ENCODE measurements at places on chromosomes 12 and 14. TPM values are rescaled to one million over a fixed set of nuclear protein-coding genes. Genes with fewer than 3 reads are reported as not detected.

GRCh38 chr12:4824380-4824779 is 85.3 kb upstream of the KCNA1 start:
- DNase-seq, result peak; percentile 73

DNA sequence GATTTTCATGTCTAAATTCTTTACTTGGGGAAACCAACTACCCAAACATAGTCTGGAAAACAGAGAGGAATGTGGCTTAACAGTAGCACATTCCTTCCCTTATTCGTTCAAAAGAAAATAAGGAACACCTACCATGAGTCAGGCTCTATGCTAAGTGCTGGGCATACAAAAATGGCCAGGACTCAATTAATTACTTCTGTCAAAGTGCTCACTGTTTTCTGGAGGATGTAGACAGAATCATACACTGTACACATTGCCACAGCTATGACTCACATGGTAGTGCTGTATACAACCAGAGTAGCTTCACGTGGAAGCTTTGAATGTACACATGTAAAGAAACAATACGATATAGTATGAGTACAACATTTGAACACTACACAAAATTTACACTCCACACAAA is 50.1 kb downstream of the SLC25A21 start:
- DNase-seq, result peak; percentile 9

- no peak for DNase-seq
Measured at GRCh38 chr12:46209170-46209569, 59.7 kb downstream of the SLC38A1 start.

DNA sequence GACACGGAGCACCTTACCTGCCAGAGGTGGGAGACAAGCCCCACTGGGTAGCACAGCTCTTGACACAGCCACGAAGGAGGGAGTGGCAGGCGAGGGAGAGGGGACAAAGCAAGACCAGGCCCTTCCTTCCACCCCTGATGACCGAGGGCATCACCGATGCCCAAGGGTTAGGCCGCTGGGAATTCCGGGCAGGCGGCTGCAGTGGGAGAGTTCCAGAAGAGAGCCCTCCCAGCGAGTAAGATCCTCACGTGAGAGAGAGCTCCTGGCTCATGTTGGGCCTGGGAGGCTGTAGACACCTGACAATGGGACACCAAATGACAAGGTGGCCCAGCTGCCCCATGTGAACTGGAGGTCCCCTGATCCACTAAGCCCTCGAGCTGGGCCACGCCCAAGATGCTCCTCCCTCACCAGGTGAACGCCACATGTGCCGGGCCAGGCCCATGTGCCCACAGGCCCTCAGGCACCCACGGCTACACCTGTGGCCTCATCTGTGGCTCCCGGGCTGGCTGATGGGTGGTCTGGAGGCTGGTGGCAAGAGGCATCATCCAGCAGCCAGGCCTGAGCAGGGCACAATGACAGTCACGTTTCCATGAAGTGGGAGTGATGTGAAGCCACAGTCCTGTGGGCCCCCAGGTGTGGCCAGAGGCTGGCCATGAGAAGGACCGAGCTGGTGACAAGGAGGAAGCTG is 32.1 kb upstream of the C14orf180 start:
- DNase-seq, result no peak

GRCh38 chr12:64781280-64782190 is 22.3 kb upstream of the GNS start:
- no peak for DNase-seq

GRCh38 chr14:94052199-94052598 is 26.1 kb downstream of the OTUB2 start:
- DNase-seq, result no peak

DNA sequence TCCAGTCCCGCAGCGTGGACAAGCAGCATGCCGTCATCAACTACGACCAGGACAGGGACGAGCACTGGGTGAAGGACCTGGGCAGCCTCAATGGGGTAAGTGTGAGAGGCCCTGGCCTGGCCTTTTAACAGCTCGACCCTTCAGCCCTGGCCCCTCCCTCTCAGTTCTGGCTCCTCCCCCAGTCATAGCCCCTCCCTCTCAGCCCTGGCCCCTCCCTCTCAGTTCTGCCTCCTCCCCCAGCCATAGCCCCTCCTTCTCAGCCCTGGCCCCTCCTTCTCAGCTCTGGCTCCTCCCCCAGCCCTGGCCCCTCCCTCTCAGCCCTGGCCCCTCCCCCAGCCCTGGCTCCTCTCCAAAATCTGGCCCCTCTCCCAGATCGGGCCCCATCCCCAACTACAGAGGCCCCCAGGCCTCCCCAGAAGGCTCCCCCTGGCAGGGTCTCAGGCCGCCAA is 11.2 kb downstream of the CEP170B start:
- no peak for DNase-seq

GRCh38 chr12:119306593-119306992 is 27.9 kb upstream of the CCDC60 start:
- no peak for DNase-seq

DNA sequence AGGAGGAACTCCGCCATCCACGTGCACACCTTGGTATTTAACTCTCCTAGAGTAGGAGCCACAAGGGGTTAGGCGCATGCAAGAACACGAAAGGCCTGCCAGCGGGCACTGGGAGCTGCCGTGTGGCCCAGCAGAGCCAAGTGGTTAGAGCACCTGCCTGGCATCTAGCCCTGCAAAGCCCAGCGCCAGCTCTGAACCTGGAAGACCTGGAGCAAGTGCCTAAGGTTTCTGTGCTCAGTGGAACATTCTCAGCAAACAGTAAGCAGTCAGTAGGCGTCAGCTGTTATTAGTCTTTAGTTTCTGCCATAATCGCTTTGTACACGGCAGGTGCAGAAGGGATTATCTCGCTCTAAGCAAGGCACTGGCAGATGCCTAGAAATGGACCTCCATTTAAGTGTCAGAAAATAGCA is 55.4 kb downstream of the SETD3 start:
- DNase-seq, result no peak

- no peak for DNase-seq
Measured at GRCh38 chr12:67486671-67487070, 161.9 kb upstream of the DYRK2 start.

DNA sequence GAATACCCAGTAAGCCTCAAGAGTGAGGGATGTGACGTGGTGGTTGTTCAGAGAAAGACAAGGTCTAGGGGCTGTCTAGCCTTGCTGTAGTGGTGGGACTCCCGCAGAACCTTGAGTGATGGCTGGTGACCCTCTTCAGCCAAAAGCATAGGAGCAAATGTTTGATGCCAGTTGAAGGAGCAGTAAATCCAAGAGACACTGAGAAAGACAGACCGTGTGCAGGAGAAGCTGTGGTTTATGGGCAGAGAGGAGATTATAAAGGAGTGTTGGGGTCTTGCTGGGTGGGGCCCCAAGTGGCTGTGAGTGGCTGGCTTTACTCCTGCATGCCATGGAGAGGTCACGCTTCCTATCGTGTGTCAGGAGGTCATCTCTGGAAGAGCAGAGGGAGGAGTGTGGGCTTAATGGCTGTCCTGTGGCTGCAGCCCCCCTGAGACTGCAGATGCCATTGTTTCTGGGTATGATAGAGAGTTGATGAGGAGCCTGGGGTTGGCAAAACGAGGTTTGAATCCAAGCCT is 152.0 kb upstream of the CCND2 start:
- DNase-seq, result no peak

- no peak for DNase-seq
Measured at GRCh38 chr12:68591734-68592418, 18.8 kb upstream of the RAP1B start.

GRCh38 chr12:131851741-131852550 is 23.8 kb downstream of the MMP17 start:
- DNase-seq, result no peak

DNA sequence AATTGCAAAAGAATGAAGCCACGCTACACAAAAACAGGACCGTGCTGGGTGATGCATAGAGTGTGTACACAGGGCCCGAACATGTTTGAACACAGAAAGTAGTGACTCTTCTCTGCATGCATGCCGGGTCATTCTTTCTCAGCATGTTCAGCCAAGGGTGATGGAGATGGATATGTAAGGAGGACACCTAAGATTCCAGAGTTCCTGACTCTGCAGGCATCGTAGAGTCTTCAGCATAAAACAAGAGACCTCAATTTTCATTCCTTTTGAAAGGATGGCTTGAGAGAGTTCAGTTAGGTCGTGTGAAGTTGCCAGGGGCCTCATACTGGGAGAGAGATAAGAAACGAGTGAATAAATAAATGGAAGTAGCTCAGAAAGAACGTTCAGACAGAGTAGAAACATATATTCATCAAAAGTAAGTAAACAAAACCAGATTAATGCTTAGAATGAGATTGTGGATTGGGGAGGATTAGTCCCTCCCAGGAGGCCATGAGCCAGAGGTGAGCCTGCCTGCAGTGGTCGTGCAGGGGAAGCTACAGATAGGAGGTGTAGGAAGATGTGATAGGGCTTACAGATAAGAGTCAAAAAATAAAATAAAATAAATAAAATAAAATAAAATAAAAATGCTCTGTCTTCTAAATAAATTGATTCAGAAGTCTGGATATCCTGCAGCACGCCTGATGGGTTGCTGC is 27.6 kb upstream of the SEL1L start:
- peak; percentile 18 for DNase-seq

DNA sequence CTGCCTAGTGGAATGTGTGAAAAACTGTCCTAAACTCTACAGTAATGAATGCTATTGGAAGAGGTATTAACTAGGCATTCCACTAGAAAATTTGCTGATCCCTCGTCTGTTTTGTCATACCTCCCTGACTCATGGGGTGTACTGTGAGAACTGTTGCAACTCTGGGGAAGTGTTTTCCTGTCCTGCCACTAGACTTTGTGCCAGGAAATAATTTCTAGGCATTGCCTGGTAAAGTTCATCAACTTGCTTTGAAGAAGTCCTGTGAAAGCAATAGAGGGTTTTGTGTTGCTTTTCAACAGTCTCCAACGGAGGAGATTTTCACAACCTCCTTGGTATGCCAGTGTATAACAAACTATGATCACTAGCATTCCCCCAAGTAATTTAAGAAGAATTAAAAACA is 139.9 kb downstream of the AKAP6 start:
- DNase-seq, result peak; percentile 66

DNA sequence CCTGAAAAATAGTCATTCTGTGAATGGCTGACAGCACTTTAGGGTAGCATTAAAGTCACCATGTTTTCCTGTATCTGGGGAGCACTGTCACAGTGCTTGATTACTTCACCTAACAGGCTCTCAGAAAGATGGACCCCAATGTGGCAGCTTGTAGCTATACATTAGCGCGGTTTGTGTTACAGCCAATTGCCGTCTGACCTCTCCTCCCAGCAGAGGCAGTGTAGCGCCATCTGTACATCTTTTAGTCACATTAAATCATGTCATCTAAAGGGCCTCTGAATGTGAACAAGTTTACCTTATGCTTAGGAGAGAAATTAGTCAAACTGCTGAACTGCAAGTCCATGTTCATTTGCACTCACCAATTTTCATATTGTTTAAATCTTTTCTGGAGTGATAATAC is 113.7 kb downstream of the LMO3 start:
- no peak for DNase-seq

DNA sequence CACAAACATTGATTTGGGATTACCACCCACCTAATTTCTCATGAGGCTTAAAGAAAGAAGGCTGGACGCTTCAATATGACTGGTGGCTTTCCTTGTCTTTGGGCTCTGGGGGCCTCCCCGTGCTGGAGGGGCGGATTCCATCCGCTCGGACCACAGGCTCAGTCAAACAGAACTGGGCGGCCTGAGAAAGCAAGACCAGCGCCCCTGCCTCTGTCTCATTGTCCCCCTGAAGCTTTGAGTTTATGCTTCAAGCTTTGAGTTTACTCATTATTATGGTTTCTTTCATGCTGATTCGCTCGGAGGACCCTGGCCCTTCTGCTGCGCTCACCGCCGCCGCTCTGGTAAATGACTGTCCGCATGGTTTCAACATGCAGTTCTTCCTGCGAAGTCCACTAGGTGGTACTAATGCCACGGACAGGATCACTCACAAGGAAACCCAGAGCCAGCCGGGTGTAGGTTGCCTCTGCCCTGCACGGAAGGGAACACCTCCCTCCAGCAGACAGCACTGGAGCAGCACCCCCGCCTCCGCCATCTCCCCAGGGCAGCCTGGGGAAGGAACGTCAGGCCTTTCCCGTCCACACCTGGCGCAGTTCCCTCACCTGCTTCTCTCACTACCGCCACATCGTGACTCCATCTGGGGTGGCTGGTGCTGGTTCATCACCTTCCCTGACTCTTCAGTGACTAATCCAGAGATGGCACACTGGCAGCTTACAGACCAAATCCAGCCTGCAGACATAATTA is 13.2 kb upstream of the TIGAR start:
- peak; percentile 88 for DNase-seq

The LTBR gene
- 62.1 TPM for total RNA-seq

The PRKD1 gene
- total RNA-seq, result 33.7 TPM

DNA sequence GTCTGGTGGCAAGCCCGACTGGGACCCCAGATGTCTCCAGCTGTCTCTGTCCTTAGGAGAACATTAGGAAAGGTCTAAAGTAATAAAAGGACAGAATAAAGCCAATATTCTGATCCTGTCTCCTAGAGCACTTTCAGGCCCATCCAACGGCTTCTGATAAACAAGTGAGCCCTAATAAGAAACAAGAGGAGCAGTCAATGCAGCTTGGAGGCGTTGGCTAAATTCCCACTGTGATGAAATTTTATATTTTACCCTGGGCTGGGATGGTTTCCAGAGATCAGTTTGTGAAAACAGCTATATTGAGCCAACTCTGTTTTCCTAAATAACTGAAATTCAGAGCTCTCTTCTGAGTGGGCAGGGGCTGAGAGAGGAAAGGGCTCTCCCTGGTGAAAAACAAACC is 55.5 kb upstream of the SRRM4 start:
- no peak for DNase-seq

DNA sequence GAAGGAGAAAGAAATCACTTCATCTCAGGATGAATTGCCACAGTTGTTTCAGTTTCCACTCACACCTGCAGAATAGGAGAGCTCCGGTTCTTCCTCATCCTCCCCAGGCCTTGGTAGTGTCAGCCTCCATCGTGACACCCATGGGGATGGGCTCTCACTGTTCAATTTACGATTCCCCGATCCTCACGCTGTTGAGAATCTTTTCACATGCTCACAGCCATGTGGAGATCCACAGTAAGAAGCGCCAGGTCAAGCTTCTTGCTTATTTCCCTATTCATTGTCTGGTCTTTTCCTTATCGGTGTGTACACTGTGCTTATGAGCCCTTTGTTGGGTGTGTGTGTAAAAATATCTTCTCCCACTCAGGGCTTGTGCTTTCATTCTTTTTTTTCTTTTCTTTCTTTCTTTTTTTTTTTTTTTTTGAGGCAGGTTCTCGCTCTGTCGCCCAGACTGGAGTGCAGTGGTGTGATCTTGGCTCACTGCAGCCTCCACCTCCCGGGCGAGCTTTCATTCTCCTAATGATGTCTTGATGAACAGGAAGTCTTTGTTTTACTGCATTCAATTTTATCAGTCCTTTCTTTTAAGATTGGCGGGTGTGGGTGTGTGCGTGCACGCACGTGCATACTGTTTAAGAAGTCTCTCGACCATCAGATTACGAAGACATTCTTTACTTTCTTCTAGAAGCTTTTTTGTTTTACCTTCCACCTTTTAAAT is 21.5 kb downstream of the RIN3 start:
- DNase-seq, result no peak

The ZNF385A gene
- 14.9 TPM for total RNA-seq

Measured in umbilical cord (tissue), 2 donors.